ENCODE measurements at places on chromosomes 12 and 14.

- no peak for DNase-seq
Measured at GRCh38 chr12:125169870-125170269, 104.6 kb downstream of the AACS start.

- DNase-seq = no peak
Measured at GRCh38 chr12:41573445-41573844, 385.3 kb downstream of the PDZRN4 start.

DNA sequence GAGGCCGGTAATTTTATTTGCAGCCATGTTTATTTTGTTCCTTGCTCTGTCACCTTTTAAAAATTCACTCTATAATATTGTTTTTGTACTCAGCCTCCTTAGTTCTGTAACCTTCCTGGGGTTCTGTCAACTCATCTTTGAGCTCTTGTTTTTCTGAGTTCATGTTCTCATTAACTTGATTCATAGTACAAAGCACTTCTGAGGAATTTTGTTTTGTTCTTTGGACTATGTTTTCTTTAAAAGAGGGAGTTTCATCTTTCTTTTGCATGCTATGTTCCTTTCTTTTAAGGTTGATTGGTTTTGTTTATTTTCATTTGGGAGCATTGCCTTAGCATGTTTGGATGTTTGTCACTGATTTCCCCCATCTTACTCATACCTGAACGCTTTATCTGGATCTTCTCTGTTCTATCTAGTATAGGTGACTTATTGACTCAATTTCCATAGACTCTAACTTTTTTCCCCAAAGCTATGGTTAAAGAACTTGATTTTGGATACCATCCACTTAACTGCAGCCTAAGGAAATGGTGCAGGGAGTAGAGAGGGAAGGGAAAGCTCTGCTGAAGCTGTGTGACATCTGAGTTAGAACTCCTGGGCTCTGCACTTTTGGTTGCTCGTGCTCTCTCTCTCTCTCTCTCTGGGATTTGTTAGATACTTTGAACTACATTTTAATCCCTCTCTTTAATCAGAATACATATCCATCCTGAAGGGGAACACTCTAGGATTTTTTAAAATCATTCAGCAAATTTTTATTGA lies 268.5 kb downstream of the PAWR start:
- DNase-seq = no peak

- DNase-seq = no peak
Measured at GRCh38 chr14:39500253-39500652, 68.0 kb upstream of the FBXO33 start.

DNA sequence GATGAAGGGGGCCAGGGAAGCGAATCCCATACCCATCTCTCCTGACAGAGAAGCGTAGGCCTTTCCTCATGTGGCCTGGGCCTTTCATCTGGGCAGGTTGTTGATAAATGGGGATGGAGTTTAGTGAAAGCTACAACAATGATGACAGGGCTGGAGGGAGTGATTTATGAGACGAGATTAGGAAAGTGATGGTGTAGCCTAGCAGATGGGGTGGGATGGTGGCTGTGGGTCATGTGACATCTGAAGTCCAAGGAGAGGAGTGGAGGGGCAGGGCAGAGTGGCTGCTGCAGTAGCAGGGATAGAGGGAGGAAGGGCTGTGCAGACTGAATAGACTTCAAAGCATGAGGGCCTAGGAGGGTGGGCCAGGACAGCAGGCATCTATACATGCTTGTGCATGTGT lies 85.5 kb downstream of the ADCK1 start:
- no peak for DNase-seq

DNA sequence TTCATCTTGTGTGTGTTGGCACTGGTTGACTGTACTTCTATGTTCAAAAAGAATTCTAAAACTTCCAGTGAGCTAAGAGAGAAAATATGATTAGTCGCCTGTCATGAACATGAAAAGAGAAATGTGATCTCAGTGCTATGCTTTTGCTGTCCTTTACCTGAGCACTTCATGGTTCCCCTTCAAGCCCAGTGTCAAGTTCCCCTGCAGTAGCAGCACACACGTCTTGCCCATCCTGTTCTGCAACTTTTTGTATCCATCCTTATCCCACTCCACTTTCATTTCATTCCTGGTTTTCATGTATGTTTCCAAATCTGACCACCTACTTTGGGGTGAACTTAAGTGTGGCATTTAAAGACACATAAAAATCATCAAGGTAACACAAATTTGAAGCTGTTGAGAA lies 848.0 kb upstream of the USP15 start:
- no peak for DNase-seq

- peak; percentile 55 for DNase-seq
Measured at GRCh38 chr12:46154221-46154985, 114.4 kb downstream of the SLC38A1 start.

DNA sequence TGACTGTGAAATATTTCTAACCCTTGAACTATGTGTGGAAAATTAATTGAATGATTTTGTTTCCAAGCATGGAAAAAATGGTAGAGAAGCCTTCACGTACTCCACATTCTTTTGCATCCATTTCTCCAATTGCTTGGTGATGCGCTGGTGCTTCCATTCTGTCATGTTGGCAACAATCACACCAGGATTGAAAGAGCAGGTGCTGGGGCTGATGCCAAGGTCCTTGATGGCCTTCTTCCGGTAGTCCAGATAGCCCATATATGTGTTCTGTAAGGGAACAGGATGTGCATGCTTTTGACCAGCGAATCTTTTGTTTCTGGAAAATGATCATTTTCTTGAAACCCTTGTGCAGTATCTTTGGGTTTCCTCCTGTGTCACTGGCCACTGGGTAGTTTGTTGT lies 28.6 kb downstream of the TDG start:
- no peak for DNase-seq

DNA sequence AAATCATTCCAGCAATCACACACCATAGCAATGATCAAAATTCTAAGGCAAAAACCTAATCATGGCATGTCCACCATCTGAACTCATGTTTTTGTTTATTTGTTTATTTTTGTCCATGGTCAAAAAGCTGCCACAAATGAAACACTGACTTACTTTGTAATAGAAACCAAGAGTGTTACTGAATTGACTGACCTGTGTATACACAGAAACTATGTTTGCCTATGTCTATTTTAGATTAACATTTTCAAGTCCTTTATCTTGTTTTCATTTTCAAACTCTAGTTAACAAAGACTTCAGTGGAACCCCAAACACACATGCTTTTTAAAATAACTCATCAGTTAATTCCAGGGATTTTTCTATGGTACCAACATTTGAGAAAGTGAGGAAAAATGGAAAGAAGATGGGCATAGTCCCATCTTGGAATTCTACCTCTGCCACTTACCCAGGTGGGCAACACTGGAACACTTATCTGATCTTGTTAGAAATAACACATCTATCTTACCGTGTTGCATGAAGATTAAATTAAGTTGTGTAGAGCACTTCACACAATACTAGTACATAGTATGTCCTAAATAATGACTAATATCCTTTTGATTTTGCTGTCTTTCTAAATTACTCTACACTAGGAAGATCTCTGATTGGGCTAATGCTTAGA lies 6.4 kb downstream of the LUM start:
- DNase-seq = no peak

- DNase-seq = no peak
Measured at GRCh38 chr12:91620992-91621391, 438.4 kb upstream of the DCN start.

- DNase-seq = no peak
Measured at GRCh38 chr14:31269634-31270195, 62.1 kb upstream of the HECTD1 start.

DNA sequence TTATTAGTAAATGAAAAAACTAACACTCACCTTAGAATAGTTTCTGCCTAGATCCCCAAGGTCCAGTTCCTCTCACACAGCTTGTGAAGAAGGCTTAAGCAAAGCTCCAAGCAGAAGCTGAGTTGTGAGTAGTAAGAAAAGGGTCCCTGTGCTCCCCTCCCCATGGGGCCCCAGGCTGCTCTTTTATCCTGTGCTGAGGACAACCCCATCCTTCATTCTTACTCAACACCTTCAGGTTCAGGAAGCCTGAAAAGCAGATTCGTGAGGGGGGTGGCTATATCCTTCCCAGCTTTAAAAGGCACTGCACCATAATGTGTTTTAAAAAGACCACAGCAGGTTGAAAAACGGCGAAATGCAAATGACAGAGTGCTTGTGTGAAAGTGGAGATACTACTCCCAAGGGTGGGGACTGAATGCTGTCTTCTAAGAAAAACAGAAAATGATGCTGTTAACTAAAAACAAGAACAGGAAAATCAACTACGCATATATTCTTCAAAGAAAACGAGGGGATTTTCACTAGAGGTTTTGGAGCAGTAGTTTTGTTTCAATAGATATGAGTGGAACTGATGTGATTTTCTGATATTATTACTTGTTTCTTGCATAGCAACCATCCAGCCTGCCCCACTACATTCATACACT lies 182.7 kb downstream of the KTN1 start:
- no peak for DNase-seq

DNA sequence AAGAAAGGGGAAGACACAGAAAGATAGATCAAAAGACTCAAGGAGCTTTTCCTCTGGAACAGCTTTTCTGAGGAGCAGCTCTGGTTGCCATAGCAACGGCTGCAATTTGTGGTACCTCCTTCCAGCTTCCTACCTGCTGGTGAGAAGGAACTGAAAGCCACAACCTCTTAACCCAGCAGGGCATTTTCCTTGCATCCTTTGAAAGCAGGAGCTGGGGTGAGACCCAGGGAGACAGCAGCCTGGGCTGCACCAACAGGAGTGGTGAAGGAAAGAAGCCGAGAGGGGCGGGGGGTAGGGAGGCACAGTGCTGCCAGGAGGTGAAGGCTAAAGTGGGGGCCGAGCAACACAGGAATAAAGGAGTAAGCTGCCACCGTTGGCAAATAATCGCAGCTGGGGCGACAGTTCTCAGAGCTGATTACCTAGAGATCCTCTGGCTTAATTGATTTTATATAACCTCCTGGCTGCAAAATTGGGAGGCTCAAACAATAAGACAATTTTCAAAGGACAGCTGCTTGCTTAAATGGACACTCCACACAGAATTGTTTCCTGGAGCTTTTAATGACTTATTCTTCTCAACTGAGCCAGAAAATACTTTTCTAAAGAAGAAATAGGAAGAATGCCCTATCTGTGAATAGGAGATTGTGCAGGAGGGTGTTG lies 129.4 kb downstream of the RPAP3 start:
- peak; percentile 28 for DNase-seq

GRCh38 chr12:6059221-6059620 lies 65.2 kb downstream of the VWF start:
- DNase-seq = no peak

DNA sequence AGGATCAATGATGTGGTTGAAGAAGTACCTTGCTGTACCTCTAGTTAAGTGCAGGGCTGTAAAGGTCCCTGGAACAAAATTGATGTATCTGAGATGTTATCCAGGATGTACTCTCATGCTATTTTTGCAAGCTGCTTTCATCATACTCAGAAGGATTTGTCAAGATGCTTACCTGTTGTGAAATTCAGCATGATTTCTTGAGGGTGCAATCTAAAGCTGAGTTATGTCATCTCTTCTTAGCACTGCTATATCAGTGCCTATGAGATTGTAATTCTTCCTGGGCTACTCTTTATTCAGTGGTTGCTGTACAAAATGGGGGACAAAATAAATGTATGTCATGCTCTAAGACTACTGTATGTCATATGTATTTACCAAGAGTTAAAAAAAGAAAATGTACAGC lies 340.7 kb upstream of the LMO3 start:
- no peak for DNase-seq

GRCh38 chr14:68297039-68297438 lies 477.5 kb downstream of the RAD51B start:
- DNase-seq = no peak

DNA sequence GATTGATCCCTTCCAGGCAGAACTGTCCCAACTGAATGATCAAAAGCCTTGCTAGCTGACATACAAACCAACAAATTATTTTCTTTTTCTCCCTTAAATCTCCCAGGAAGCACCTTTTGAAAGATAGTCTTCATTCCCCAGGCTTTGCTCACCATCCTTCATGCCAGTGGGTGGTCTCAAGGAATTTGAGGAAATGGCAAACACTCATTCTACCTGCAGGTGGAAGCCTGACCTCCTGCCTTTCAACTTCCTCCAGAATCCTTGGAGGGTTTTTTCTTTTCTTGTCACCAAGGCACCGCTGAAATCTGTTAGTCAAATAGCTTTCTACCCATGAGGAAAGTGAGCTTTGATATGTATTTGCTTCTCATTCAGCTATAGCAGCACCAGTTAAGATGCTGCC lies 128.5 kb downstream of the WIF1 start:
- DNase-seq = peak; percentile 28

DNA sequence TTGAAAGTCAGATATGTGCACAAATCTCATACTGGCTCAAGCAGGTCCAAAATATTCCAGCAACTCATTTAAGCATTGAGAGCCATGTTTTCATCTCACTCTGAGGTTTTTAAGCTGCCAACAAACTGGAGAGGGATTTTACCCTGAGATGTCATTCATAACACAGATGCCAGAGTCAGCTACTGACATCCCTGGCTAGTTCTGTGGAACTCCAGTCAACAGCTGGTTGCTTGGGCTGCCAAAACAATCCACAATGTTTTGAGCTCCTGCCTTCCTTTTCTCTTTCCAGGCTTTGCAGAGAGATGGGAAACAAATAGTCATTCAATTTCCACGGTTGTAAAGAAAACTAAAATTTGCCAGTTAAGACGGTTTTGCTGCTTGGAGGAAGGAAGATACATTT lies 621.2 kb upstream of the FBXO33 start:
- DNase-seq = no peak

- no peak for DNase-seq
Measured at GRCh38 chr14:85883966-85884365, 354.0 kb downstream of the FLRT2 start.

GRCh38 chr14:32635061-32635719 lies 303.5 kb upstream of the NPAS3 start:
- no peak for DNase-seq

DNA sequence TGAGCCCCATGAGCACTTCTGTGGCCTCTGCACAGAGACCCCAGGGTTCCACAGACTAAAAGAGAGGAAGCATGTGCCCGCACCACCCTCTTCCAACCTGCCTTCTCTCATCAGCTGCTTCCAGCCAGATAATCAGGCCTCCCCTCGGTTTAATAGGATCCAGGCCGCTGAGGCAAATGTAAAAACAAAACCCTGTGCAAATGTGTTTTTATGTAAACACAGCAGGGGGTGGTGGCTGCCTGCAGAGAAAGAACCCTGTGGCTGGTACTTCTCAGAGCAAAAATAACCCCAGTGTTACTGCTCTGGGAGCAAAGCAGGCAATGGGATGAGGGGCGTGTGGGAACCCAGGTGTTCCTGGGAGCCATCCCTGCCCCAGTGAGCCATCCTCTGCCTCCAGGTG lies 46.2 kb downstream of the WSCD2 start:
- DNase-seq = peak; percentile 55

DNA sequence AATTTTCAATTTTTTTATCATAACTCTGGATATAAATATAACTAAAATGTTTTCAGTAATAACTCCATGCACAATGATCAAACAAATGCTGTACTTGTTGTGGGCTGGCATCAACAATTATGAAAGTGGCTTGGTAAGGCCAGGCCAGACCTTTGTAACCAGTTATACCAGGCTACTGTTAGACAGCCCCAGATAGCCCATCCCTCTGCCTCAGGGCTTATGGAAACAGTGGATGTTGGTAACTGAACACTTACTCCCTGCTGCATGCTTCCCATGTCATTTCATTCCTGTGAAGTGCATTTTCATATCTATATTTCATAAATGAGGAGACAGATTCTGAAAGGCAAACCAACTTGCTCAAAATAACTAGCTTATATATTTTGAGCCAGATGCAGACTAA lies 195.0 kb downstream of the SYT1 start:
- DNase-seq = no peak
